Activated T-helper 1 cell treated with anti-CD3 and anti-CD28 coated beads, Interleukin-2, amount 50 U/mL, for 16 hours (primary cell): ENCODE measurements at places on chromosomes 11 and 22.

- DNase-seq: no peak
Measured at GRCh38 chr11:9222654-9223053, 42.5 kb downstream of the DENND5A start.

- no peak for DNase-seq
Measured at GRCh38 chr11:65280646-65281045, 18.9 kb downstream of the POLA2 start.

DNA sequence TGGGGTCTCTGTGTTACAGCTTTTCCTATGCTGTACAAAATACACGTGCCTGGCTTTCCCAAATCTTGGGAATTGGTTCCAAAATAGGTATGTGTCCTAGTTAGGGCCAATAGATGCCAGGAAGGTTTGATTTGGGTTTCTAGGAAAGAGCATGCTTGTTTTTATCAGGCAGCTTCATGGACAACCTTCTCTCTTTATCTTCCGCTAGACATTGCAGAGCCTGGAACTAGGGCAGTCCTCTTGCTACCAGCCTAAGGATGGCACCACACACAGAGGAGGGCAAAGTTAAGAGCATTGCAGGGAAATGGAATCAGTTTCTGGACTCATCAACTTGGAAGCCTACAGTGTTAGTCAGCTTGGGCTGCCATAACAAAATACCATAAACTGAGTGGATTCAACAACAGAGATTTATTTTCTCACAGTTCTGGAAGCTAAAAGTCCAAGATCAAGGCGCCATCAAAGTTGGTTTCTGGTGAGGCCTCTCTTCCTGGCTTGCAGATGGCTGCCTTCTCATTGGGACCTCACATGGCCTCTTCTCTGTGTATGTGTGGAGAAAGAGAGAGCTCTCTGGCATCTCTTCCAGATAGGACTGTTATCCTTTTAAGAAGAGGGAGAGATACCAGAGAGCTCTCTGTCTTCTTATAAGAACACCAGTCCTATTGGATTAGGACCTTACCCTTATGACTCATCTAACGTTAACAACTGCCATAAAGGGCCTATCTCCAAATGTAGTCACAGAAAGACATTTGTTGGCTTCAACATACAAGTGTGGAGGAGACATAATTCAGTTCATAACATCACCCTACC, 27.3 kb upstream of the CREB3L1 start:
- no peak for DNase-seq

- no peak for DNase-seq
Measured at GRCh38 chr22:49150801-49151221, 676.9 kb downstream of the BRD1 start.

- DNase-seq: no peak
Measured at GRCh38 chr11:97506076-97506759, 1116.4 kb downstream of the JRKL start.

GRCh38 chr22:37223965-37224551, 11.8 kb upstream of the SSTR3 start:
- DNase-seq: no peak

DNA sequence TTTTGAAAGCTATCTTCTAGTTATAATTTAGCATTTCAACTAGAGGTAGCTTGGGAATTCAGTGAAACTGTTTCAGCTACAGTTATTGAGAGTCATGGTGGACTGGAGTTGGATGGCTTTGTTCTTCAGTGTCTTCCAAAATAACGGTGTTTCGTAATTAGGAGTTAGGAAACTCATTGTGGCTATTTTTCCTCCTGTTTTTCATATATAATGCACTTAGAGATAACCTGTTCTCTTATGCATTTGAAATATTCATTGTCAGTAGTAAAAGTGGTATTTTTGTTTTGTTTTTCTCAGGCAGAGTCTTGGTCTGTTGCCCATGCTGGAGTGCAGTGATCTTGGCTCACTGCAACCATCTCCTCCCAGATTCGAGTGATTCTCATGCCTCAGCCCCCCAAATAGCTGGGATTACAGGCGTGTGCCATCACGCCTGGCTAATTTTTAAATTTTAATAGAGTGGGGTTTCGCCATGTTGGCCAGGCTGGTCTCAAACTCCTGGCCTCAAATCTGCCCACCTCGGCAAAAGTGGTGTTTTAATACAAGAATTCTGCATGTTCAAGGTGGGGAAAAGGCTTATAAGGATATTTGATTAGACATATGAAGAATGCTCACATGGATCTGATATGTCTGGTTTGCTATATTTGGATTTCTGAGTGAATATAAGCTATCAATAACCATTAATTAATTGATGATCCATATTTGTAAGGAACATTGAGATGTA, 12.7 kb downstream of the PDHX start:
- DNase-seq: no peak

DNA sequence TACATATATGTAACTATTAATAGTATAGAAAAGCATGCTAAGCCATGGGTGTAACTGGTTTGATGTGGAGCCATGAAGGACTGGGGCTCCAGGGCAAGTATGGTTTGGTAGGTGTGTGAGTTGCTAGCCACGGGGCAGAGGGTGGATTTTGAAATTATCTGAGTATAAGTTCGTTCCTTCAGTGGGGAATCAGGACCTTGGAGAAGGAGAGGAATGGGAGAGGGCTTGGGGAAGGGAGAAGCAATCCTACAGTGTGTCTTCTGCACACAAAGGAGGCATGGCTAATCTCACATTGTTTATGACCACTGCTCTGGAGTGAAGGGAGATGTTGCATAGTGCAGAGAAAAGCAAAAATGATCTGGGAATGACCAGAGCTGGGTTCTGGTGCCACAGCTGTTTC, 127.8 kb upstream of the CADM1 start:
- DNase-seq: no peak

DNA sequence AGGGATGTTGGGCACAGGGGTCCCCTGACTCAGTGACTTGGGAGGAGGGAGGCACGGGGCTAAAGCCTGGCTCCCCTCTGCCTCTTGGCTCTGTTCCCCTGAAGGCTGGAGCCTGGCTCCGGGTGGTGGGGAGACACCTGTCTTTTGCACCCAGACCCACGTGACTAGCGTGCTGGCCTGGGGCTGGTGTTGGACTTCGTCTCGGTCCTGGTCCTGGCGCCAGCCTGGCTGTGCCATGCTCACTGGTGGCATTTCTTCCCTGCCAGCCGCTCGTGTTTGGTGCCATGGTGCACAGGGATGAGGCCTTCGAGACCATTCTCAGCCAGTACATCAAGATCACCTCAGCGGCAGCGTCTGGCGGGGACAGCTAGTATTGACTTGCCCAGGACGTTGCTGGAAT, 56.7 kb downstream of the GRAMD4 start:
- DNase-seq: no peak

DNA sequence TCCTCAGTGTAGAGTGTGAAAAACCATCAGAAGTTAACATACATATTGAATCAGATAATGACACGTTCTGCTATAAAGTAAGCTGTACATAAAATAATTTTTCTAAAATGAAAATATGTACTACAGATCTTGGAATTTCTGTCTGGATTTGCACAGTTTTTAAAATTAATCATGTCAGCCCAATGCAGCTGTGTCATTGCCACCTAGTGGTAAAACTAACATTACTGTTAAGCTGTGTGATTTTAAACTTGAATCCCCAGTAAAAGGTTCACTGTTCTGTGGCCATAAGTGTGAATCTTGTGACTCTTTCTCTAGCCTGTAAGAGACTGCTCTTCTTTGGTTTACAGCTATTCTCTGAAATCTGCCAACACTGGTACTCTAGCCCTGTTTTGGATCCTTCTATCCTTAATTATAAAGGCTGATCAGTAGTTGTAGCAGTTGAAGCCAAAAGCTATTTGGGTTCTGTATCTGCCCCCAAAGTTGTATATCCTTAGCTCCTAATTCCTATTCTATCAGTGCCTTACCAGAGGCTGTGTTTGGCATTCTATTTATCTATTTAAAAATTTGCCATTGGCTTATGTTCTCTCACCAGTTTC, 4.0 kb downstream of the JRKL start:
- DNase-seq: no peak

- DNase-seq: no peak
Measured at GRCh38 chr11:67468056-67468455, 995 bp downstream of the TMEM134 start.

- DNase-seq: no peak
Measured at GRCh38 chr11:87477321-87477720, 439.6 kb downstream of the TMEM135 start.

DNA sequence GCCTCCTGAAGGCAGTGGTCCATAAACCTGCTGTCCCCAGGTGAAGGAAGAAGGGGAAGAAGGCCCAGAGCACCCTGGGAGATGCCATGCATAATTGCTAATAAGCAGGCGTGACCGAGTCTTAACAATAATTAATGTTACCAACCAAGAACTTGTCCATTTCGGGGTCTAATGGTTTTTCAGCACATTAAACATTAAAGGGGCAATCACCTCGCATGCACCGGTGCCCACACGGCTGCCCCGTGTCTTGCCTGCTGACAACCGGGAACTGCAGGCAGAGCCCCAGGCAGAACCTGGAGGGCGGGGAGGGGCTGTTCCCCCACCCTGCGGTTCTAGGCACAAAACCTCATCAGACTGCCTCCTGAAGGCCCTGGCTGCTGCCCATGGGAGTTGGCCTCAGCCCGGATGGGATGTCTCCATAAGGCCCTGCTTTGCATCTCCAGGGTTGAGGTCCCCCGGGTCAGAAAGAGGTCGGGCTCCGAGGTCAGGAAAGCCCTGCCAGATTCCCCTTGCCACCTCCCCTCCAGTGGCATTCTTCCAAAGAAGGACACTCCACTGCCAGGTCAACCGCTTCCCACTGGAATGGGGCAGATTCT, 169.0 kb downstream of the BUD13 start:
- no peak for DNase-seq
